Anterior cingulate cortex (tissue), 58 donors: ENCODE measurements at places on chromosomes 16 and 17.

GRCh38 chr17:50559674-50560184 is 786 bp upstream of the CACNA1G start:
- no peak for DNase-seq

- no peak for DNase-seq
Measured at GRCh38 chr17:18021372-18021771, 17.6 kb downstream of the ATPAF2 start.

- no peak for DNase-seq
Measured at GRCh38 chr16:24088767-24089166, 167.4 kb upstream of the CACNG3 start.

GRCh38 chr16:62240722-62241121 is 204.5 kb upstream of the CDH8 start:
- no peak for DNase-seq

GRCh38 chr17:63082273-63082861 is 116.3 kb downstream of the TANC2 start:
- DNase-seq = no peak

DNA sequence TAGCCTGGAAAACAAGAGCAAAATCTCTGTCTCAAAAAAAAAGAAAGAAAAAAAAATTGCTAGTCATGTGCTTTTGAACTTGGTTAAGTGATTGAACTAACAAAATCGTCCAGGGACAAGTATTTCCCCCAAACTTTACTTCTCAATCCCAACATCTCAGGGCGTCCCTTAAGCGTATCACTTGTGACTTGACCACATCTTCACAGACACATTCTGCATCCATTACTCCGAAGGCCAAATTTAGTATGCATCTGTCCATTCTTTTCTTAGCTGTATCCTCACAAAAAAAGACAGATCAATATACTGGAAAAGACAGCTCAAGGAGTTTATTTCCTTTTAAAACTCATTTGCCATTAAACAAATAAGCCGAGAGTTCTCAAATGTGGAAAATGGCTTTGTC is 5.9 kb upstream of the JPT1 start:
- DNase-seq = no peak

- DNase-seq = no peak
Measured at GRCh38 chr16:15601212-15601879, 41.6 kb downstream of the MARF1 start.

DNA sequence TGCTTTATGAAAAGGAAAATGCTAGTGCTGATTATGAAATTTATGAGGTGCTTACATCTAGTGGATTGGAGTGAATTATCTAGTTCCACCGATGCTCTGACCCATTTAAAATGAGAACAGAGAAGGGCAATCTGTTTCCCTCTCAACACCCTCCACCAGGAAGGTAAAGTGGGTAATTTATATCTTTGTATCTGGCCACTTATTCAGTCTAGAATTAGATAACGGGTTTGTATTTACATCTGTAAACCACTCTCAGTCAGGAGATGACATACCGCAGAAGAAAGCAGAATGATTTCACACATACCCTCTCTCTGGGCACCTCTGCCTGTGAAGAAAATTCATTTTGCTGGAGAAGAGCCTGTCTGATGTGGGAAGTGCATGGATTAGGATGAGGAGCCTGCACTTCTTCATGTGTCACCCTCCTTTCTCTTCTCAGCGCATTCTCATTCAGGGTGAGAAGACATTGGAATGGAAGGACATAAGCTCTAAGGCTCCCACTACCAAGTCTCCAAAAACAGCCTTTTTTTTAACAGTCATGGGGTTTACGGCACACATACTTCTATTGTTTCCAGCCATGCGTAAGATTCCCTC is 646.7 kb upstream of the SALL1 start:
- no peak for DNase-seq

DNA sequence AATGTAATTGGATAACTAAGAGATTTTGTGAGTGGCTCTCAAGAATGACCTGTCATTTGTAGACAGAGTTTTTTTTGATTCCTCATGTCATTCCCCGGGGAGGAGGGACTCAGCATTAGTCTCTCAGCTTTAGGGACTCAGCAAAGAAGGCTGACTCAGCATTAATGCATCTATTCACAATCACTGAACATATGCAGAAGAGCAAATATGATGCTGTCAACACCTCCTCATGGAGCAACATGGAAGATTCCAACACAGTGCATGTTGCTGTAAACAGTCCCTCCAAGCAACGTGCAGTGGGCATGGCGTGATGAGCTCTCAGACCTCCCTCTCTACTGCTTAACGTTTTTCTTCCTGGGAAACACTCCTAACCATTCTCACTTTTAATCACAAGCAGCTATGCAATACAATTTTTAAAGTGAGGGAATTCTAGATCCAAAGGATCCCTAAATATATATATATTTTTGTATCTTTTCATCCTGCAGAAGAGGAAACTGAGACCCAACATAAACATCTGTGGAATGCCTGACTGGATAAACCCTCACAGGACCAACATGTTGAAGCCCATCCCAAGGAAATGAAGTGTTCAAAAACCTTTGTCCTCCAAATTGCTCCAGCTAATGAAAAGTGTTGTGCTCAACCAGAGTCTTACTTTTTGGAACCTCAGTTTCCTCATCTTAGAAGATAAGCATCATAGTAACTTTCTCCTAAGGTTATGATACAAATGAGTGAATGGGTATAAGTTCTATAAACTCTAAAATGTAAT is 38.9 kb downstream of the TMEM100 start:
- DNase-seq = no peak

DNA sequence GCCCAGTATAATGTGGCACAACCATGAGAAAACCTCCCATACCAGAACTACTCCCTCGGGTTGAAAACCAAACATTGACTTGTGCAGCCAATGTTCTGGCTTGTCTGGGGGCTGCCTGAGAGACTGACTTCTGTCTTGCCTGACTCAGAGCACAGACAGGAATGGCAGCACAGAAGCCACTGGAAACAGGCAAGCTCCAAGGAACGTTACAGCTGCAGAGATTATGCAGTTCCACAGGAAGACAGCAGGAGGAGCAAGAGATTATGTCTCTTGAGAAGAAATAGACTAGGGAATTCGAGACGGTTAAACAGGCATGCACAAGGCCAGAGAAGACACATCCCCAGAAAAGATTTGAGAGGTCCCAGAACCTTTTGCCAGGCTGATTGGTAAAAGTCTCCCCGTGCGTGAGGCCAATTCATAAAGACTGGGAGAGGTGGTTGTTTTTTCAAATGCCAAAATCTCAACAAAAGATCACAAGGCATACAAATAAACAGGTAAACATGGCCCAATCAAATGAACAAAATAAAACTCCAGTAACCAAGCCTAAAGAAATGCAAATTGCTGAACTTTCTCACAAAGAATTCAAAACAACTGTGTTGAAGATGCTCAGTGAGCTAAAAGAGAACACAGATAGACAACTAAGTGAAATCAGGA is 90.6 kb upstream of the CDH5 start:
- no peak for DNase-seq

GRCh38 chr17:6569370-6570285 is 13.3 kb upstream of the PITPNM3 start:
- DNase-seq = no peak

- no peak for DNase-seq
Measured at GRCh38 chr16:79560318-79560717, 40.2 kb downstream of the MAF start.

GRCh38 chr16:62149631-62150030 is 113.4 kb upstream of the CDH8 start:
- DNase-seq = no peak

DNA sequence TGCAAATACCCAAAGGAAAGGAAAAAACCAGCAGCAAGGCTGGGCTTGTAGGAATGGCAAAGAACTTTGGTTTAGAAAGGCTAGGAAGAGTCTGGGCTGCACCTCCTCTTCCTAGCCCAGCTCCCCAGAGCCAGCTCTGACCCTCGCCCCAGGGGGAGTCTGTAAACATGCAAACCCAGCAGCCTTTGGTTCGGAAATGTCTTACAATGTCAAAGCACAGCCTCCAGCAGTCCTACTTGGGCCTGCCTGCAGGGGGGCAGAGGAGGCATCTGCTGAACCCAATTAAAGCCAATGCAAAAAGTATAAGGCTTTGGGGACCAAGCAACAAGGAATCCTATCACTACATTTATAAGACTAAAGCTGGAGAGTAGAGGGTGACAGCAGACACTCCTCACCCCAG is 5.0 kb upstream of the FTSJ3 start:
- DNase-seq = no peak

DNA sequence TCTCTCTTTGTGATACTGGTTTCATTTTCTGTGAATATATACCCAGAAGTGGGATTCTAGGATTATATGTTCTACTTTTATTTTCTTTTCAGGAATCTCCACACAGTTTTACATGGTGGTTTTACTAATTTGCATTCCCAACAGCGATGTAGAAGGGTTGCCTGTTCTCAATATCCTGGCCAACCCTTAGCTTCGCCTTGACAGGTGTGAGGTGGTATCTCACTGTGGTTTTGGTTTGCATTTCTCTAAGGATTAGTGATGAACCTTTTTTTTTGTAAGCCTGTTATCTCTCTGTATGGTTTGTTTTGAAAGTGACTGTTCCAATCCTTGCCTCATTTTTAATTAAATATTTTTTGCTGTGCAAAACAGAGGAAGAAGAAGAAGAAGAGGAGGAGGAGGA is 937.7 kb downstream of the CDH8 start:
- DNase-seq = no peak

DNA sequence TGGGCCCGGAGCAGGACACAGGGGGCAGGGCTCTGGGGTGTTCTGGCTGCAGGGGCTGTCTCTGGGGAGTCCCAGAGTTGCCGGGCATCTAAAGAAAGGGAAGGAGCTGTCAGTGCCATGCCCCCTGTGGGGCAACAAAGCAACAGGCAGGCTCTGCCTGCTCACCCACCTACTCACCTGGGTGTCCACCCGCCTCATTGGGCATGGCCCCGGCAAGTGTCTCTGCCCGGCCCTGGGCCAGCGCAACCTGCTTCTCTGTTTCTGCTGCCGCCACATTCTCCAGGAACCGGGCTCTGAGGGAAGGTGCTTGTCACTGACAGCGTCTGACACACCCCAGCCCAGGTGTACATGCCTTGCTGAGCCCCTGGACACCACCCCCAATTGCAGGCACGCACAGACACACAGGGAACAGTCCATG is 7.3 kb downstream of the TMEM208 start:
- DNase-seq = no peak

GRCh38 chr16:27515874-27516353 is 33.8 kb downstream of the GTF3C1 start:
- no peak for DNase-seq

- no peak for DNase-seq
Measured at GRCh38 chr16:76579277-76579922, 302.2 kb downstream of the CNTNAP4 start.

DNA sequence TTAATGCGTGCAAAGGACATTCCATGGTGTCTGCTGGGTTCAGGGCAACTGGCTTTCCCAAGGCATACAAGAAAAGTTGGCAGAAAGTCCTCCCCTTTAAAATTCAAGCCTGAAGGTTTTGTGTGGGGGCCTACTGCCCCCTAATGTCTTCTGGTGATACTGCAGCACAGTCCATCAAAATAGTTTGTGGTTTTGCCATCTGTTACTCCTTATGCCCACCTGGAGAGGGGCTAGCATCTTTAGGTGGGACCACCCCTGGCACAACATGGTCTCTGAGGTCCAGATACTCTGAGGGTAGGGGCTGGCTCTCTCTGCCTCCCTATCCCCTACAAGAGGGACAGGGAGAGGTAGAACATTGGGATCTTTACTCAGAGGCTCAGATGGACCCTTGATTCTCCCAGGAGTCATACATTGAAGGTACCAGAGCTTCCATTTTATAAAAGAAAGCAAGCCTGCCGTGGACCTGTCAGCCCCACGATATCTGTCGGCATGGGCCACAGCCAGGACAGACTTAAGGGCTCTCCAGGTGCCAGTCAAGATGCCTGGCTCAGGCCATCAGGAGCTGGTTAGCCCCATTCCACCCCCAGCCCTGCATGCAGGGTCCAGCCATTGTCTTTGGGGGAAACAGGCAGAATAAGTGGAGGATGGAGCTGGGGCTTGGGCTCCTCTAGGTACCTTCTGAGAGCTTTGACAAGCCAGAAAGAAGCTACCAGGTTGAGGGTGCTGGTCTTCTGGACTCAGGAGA is 6.3 kb downstream of the ESRP2 start:
- no peak for DNase-seq

GRCh38 chr16:82017911-82018568 is 6.8 kb upstream of the SDR42E1 start:
- DNase-seq = no peak

GRCh38 chr17:34015253-34015652 is 239.8 kb upstream of the CCL2 start:
- DNase-seq = no peak

GRCh38 chr17:9684955-9685621 is 39.8 kb downstream of the USP43 start:
- DNase-seq = no peak

- DNase-seq = no peak
Measured at GRCh38 chr16:17130733-17131132, 340.0 kb downstream of the XYLT1 start.

DNA sequence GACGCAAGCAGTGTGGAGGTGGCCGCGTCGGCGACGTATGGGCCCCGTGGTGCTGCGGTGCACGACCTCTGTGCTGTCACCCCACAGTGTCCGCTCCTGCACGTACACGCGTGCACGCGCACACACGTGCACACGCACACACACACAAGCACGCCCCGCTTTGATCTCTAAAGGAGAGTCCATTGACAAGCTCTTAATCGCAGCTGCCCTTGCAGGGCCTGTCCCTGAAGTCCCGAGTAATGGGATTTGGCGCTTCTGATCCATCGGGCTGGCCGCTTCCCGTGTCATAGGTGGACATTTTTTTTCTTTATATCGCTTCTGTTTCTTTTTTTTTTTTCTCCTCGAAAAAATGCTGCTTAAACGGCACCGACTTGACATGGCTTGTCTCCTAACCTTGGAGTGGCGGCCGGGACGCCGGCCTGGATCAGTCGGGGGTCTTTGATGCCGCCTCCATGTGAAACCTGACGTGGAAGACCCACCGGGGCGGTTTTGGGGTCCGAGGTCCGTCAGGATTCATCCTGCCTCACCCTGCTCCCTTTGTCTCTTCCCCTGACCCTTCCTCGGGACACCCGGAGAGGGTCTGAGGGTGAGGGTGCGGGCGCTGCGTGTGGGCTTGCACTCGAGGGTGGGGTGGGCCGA is 8.3 kb upstream of the AXIN1 start:
- no peak for DNase-seq

DNA sequence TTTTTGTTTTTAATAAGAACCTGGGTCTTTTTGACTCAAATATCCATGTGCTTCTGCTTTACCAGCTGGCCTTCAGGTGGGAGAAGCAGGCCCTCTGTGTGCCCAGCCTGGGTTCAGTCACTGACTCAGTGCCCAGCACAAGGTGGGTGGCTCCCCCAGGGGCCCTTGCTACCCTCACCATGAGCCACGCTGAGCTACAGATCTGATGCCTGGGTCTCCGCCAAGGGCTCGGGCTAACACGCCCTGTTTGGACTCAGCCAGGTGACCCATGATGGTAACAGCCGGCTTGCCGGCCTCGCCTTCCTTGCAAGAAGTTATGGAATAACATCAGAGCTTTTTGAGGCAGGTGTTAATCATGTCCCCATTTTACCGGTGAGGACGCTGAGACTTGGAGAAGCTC is 109.5 kb upstream of the NLRP1 start:
- no peak for DNase-seq

GRCh38 chr17:41917679-41918313 is 955 bp downstream of the ACLY start:
- peak; percentile 44 for DNase-seq

- DNase-seq = no peak
Measured at GRCh38 chr16:57563761-57564160, 21.3 kb downstream of the ADGRG5 start.

GRCh38 chr16:85347213-85347591 is 234.9 kb upstream of the CIBAR2 start:
- DNase-seq = no peak

GRCh38 chr17:49592263-49592662 is 16.6 kb downstream of the NXPH3 start:
- DNase-seq = no peak
